ENCODE measurements at places on chromosomes 2 and 18.

GRCh38 chr2:62800618-62801017 is 95.1 kb downstream of the EHBP1 start:
- DNase-seq: no peak

- no peak for DNase-seq
Observed at GRCh38 chr2:240832921-240833494, 13.0 kb upstream of the KIF1A start.

DNA sequence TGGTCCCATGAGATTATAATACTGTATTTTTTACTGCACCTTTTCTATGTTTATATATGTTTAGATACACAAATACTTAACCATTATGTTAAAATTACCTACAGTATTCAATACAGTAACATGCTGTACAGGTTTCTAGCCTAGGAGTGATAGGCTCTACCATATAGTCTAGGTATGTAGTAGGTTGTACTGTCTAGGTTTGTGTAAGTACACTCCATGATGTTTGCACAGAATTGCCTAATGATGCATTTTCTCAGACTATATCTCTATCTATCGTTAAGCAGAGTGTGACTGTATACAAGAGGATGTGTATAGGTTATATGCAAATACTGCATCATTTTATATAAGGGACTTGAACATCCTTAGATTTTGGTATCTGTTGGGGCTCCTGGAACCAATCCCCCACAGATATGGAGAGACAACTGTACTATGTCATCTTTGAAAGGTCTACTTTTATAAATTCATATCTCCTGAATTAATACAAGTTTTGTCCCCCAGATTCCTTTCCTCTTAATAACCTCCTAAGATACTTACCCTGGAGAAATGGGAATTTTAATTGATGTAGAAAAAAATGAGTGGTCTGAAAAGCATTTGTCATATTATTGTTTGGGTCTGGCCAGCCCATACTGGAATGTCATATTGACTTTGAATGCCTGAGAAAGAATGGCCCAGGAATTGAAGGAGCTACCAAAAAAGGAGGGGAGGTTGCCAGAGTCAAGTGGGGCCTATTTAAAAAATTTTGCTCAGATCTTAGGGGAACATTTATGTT is 36.6 kb downstream of the EHBP1 start:
- DNase-seq: no peak

DNA sequence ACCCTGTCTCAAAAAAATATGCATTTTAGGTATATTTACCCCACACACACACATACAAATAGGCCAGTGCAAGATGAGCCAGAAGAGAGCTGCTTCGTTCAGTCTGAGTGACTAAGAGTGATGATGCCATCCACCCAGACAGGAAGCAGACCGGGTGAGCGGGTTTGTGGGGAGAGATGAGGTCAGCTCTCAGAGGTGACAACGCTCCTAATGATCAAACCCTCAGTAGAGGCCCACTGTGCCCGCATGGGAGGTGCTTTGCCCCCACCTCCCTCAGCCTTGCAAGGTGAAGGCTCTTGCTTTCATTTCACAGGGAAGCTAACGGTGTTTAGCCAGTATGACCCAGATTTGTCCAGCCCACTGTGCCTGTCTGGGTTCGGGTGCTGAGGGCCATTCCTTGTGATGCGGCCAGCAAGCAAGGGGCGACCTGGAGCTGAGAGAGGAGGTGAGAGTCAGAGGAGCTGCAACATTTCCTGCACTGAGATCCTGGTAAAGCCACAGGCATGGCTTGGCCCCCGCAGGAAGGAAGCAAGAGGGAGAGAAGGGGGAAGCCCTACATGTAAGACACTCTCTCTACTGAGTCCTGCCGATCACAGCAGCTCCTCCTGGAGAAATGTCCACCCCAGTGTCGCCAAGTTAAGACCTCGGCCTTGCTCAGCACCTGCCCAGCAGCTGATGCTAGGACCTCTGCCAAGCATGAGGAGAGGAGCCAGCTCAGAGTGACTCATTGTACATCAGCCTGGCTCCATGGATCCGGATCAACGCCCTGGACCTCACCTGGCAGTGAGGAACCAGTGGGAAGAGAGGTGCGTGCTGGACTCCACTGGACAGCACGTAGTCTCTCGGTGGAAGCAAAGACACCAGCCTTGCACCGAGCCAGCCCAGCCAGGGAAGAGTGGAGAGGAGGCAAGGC is 37.0 kb downstream of the NIFK start:
- DNase-seq: peak; percentile 65
